EH (cell line): ENCODE measurements at places on chromosomes 4 and X.
A peak's percentile ranks its signal among the peaks of the same experiment; 100 is the strongest.

GRCh38 chr4:4810092-4810774 is 49.2 kb upstream of the MSX1 start:
- no peak for DNase-seq

DNA sequence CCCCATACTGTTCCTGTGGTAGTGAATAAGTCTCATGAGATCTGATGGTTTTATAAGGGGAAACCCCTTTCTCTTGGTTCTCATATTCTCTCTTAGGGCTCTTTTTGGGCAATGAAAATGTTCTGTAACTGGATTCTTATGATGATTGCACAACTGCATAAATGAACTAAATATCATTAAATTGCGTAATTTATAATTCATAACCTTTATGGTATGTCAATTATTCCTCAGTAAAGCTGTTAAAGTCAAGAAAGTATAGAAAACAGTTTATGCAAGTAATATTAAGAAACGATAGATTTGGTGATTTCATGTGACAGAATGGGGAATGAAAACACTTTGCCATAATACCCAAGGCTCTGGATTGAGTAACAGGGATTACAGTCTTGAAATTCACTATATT is 33.5 kb upstream of the SPANXD start:
- no peak for DNase-seq

GRCh38 chr4:102388611-102389010 is 43.3 kb upstream of the SLC39A8 start:
- DNase-seq: no peak

DNA sequence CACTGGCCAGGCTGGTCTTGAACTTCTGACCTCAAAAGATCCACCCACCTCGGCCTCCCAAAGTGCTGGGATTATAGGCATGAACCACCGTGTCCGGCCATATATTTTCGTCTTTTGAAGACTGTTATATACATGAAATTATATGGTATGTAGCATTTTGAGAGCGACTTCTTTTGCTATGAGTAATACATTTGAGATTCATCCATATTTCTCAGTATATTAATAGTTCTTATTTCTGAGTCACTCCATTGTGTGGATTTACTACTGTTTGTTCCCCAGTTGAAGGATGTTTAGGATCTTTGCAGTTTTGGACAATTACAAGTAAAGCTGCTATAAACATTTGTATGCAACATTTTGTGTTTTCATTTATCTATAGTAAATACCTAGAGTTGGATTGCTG is 34.9 kb downstream of the GNL3L start:
- peak; percentile 1 for DNase-seq

DNA sequence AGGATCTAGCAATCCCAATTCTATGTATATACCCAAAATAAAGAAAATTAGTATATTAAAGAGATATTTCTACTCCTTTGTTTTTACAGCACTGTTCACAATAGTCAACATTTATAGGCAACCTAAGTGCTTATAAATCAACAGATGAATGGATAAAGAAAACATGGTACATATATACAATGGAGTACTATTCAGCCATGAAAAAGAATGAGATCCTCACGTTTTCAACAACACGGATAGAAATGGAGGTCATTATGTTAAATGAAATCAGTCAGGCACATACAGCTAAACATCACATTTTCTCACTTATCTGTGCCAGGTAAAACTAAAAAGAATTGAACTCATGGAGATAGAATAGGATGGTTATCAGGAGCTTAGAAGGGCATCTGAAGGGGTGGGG is 45.6 kb upstream of the PABPC5 start:
- DNase-seq: no peak

DNA sequence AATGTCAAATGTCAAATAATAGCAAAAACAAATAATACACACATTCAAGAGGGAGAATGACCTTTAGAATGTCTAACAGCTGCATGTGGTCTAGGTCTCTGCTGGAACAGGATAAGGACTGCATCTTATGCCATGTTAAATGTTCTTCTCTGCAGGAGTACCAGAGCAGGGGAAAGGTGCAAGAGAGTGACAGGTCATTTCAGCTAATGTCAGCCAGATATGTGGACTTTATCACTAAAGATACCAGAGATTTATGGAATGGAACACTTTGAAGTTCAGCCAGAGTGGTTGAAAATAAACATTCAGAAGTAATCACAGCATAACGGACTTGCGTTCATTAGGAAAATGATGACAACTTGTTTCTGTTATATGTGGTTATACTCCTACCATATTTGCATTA is 24.3 kb downstream of the GRID2 start:
- no peak for DNase-seq

- no peak for DNase-seq
These were observed 60.4 kb downstream of the MCF2 start for GRCh38 chrX:139647597-139647996.

DNA sequence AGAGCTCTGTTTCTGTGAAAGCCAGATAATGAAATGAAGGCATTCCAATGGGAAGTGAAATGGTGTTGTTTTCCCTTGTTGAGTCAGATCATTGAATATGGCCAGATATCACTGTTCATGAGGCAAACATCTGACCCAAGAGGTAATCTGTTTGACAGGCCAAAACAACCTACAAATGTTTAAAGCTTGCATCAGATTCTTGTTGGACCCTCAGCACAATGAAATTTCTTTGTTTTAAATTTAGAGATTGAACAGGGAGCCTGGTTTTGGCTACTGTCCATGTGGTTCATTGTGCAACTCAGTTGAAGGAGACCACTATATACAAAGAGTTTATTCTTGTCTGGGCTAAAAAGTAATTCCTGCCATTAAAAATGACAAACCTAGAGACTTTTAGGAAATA is 159.1 kb downstream of the AFF2 start:
- no peak for DNase-seq

DNA sequence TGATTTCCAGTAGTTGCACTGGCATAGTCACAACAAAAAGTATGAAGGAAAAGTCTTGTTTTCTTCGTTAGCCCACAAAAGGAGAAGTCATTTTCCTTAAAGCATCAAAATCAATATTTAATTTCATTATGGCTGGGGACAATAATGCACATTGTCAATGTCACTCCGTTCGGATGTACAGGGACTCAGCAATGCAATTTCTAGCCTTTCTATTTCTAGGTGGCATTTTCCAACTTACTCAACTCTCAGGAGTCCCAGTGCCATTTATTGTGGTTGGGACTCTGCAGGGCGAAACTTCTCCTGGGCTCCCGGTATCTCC is 99.6 kb downstream of the CEP135 start:
- DNase-seq: no peak
